Endothelial cell of coronary artery (primary cell): ENCODE measurements at places on chromosomes 16 and 17. TPM values are rescaled to one million over a fixed set of nuclear protein-coding genes. Genes with fewer than 3 reads are reported as not detected.

ZNF19 gene
- total RNA-seq = 0.94 and 1.5 TPM in 2 replicates

HID1 gene
- 8.3 and 11.5 TPM in 2 replicates for total RNA-seq

ZNF629 gene
- total RNA-seq = 6.2 and 8.4 TPM in 2 replicates

KRTAP1-4 gene
- total RNA-seq = not detected in 2 replicates

ZFHX3 gene
- total RNA-seq = 3.1 and 7.0 TPM in 2 replicates

LUC7L gene
- 37.3 and 42.9 TPM in 2 replicates for total RNA-seq
